ENCODE measurements at places on chromosomes 2 and 18.
A peak's percentile ranks its signal among the peaks of the same experiment; 100 is the strongest.

DNA sequence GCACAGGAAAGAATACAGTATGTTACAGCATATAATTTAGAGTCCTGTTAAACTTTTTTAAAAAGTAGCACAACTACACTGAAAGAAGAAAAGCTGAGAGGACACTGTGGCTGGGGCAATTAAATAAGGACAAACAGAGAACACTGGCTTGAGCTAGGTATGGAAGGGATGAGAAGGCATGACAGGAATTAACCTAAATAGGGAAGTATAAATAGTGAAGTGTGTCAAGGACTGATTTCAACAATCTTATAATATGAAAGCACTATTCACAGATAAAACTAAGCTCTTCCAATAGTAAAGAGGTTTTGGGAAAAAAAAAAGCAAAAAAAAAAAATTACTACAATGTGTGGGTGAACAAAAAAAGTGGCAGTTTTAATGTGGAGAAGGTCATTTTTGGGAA is 45.5 kb downstream of the PPP3R1 start:
- DNase-seq, result no peak

DNA sequence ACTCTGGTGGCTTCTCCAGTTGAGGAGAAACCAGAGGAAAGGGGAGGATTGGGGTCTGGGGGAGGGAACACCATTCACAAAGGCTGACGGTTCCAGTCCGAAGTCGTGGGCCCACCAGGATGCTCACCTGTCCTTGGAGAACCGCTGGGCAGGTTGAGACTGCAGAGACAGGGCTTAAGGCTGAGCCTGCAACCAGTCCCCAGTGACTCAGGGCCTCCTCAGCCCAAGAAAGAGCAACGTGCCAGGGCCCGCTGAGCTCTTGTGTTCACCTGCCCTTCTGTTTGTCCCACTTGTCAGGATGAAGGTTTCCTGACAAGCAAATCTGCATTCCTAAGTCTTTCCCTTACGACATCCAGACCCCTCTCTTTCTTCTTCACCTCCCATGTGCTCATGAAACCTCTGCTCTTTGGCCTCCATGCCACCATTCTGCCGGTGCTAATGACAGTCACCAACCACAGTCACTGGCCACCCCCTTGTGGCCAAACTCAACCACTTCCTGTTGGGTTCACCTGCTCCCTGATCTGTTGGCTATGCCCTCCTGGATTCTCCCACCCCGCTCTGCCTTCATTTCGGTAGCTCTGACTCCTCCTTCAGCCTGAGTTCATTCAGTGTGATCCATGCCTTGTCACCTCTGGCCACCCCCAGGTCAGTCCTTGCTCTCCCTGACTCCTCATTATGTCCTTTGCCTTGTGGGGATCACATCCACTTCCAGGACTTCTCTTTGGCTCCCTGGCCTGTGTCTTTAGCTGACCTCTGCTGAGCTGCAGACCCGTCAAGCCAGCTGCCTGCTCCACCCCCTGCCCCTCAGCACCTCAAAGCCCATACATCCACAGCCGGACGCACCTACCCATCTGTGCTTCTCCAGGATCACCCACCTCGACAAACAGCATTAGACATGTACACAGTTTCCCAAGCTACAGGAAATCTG is 17.6 kb downstream of the EMX1 start:
- DNase-seq, result no peak

DNA sequence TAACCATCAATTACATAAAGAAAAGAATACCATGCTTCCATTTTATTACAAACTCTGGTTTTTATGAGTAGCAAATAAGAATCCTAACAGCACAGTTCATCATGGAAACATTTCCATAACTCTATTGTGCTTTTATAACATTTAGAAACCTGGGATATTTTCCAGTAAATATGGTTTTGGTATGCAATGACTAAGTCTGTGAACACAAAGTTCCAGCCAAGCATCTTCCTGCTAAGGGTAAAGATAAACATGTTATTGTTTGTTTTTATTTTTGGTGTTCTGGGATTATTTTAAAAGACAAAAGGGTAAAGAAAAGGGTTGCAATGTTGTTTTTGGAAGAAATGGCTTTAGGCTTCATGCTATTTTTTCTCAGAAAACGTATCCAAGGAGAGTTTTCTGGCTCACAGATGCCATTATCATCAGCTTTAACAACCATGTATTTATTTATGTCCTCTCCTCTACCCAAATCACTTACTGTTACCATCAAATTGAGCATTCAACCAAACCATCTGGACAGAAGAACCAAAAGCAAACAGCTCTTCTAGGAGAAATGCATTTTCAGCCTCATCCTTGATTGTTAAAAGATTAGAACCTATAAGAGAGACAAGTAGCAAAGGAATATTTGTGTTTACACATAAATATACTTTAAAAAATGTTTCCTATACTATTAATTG is 116.0 kb downstream of the PLA2R1 start:
- DNase-seq, result peak; percentile 77

DNA sequence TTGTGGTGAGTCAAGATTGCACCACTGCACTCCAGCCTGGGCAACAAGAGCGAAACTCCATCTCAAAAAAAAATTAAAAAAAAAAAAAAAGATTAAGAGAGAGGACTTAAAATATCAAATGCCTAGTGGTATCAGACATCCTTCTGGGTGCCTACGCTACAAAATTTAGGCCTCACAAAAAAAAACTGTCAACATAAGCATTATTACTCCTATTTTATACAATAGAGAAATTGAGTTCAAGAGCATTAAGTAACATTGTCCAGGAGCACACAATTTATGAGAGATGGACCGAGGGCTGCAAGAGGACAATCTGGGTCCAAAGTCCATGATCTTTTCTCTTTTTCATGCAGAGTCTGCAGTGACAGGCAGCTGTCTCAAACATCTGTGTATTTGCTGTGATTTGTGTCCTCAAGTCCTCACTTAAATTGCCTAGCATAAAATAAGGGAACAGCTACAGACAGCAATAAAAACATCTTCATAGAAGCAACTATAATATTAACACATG is 62.4 kb downstream of the OSR1 start:
- DNase-seq, result no peak

DNA sequence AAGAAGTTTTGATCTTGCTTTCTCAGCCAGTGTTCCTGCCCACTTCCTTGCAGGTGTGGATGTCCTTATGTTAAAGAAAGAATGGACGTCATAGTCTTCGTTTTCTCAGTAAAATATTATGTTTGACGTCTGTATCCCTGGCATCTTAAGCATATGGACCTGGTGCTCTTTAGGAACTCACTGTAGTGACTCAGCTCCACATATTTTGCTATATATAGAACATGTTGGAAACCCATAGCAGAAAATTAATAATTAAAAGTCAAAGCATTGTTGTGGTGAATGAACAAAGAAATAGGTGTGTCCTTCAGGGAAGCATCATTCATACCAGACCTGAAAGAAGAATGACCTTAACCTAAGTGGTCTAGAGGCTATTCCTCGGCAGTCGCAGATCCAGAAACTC is 196.1 kb downstream of the MCFD2 start:
- no peak for DNase-seq
